ENCODE measurements at places on chromosomes 5 and 9. TPM values are rescaled to one million over a fixed set of nuclear protein-coding genes. Genes with fewer than 3 reads are reported as not detected.

- DNase-seq, result no peak
These were observed 97.5 kb downstream of the IRX2 start for GRCh38 chr5:2653991-2654390.

The PCDHB4 gene
- polyA plus RNA-seq, result 3.1 TPM

DNA sequence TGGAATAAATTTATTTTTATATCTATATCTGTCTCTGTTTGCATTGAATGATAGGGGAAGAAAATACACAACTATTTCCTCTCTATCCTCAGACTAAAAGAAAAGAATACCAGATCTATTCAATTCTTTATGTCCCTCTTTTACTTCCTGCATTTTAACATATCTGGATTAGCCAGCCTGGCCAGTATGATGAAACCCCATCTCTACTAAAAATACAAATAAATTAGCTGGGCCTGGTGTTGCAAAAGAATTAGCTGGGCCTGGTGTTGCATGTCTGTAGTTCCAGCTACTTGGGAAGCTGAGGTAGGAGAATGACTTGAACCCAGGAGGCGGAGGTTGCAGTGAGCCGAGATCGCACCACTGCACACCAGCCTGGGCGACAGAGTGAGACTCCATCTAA, 182.0 kb downstream of the LURAP1L start:
- no peak for DNase-seq

- DNase-seq, result no peak
These were observed 42.0 kb downstream of the SSBP2 start for GRCh38 chr5:81708889-81709288.

DNA sequence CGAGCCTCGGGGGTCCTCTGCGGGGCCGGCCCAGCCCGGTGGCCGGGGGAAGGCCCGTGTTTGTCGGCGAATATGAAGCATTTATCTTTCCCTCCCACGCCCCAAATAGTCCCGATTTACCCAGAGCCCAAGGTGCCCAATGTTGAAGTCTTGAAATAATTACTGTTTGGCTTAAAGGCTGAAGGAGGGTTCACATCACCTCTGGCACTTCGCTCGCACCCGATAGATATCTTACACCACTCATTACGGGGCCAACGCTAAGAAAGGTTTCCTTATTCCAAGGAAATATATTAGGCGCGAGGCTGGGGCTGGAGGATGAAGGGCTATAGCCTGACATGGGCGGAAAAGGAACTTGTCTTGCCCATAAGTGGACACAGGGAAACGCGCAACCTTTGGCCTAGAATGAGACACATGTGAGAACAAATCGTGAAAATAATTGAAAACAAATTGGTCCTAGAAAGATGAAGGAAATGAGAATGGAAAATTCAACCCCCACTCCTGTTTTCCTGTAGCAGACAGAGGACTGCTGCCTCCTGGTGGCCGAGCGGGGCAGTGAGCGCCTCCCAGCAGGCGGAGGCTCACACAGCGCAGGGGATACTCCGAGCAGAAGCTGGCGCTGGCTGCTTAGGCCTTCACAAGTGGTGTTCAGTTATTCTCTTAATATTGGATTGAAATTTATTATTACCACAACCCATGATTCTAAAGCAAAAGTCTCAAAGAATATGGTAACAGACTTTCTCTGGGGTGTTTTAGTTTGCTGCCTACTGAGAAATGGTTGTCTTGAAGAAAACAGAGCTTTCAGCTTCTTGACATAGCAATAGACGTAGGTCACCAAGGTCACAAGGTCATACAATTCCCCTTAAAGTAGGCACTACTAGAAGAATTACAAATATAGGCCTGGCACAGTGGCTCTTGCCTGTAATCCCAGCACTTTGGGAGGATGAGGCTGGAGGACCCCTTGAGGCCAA, 7.9 kb downstream of the CCL21 start:
- DNase-seq, result peak; percentile 85

- peak; percentile 26 for DNase-seq
These were observed 154.7 kb downstream of the PCSK5 start for GRCh38 chr9:76045221-76045620.

DNA sequence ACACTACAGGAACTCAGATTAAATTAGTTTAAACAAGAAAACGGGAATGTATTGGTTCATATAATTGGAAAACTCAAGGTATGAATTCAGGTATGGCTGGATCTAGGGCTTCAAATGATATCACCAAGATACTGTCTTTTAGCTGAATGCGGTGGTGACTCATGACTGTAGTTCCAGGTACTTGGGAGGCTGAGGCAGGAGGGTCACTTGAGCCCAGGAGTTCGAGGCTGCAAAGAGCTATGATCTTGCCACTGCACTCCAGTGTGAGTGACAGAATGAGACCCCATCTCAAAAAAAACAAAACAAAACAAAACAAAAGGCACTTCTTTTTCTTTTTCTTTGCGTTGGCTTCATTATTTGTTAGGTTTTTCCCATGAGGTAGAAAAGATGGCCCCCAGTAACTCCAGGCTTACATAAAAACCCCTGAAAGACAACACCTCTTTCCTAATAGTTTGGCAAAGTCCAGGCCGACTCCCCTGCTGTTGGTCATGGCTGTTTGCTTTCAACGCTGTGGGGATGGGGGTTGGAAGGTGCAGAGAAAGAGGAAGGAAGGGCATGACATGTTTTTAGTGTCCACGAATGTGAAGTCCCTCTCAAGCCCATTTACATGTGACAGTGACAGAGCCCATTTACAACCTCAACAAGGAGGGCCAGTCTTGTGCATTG, 39.8 kb upstream of the CRB2 start:
- DNase-seq, result no peak

GRCh38 chr9:4596165-4596922, 65.8 kb upstream of the PLPP6 start:
- DNase-seq, result no peak

The DMRT3 gene
- not detected for polyA plus RNA-seq

- DNase-seq, result no peak
These were observed 135.3 kb upstream of the RPS23 start for GRCh38 chr5:82413302-82414040.

The HTR1A gene
- polyA plus RNA-seq, result not detected

DNA sequence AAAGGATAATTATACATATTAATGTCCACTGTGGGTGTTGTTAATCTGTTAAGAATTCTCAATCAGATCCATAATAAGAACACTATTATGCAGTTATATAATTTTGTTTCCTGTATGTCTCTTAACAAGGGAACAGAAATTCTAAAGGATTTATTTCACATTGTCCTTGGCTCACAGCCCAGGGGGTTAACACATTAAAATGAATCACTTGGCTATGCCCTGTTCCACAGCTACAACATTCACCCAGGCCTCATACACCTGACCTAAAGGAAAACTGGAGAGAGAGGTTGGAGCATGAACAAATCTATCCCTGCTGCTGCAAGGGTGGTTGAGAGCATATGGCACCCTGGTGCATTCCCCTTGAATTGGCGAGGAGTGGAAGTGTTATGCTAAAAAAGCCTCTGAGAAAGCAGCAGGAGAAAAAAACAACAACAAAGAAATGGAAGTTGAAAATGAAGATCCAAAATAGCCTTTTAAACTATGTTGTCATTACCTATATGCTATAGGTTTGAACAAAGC, 116.0 kb downstream of the KCNN2 start:
- DNase-seq, result no peak

DNA sequence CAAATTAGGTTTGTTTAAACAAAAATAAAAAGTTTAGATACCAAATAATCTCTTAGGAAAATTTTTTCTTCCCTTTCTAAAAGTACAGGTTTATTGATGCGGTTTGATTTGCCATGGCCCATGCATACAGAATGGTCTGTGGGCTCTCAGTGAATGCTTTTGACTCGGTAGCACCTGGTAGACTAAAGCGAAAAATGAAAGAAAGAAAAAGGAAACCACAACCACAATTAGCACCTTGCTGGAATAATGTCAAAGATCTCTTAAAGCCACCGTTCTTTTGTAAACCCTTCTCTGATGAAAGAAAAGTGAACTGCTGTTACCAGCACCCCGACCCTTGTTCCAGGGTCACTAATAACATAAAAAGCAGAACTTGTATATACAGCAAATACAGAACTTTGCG, 157.9 kb downstream of the NFIB start:
- no peak for DNase-seq

DNA sequence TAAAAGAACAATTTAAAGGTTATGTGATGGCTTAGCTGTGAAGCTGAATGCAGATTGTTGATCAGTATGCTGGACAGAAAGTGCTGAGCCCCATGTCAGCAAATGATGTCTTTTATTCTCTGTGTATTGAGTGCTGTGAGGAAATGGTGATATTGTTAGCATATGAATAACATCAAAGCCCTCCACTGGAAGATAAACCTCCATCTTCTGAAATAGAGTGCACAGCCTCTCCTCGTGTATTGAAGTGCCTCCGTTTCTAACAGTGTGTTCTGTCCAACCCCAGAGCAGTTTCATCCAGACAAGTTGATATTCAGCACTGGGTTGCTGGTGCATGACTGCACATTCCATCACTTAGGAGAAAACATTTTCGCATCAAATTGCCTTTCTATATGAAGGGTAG, 242.9 kb downstream of the CSNK1G3 start:
- DNase-seq, result no peak

DNA sequence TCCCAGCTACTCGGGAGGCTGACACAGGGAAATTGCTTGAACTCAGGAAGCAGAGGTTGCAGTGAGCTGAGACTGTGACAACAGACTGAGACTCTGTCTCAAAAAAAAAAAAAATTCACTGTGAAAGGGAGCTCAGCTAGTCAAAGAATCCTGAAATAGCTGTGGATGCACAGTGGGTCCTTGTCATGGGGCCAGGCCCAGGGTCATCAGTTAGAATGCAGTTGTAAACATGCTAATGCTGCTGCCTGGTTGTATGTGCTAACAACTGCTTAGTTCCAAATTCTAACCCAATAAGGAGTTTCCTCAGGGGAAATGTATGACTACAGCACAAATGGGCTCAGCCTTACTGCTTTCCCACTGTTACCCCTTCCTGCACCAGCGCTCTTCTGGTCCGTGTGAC, 84.0 kb downstream of the PALM2AKAP2 start:
- DNase-seq, result no peak

The UBAP1 gene
- 39.4 TPM for polyA plus RNA-seq

DNA sequence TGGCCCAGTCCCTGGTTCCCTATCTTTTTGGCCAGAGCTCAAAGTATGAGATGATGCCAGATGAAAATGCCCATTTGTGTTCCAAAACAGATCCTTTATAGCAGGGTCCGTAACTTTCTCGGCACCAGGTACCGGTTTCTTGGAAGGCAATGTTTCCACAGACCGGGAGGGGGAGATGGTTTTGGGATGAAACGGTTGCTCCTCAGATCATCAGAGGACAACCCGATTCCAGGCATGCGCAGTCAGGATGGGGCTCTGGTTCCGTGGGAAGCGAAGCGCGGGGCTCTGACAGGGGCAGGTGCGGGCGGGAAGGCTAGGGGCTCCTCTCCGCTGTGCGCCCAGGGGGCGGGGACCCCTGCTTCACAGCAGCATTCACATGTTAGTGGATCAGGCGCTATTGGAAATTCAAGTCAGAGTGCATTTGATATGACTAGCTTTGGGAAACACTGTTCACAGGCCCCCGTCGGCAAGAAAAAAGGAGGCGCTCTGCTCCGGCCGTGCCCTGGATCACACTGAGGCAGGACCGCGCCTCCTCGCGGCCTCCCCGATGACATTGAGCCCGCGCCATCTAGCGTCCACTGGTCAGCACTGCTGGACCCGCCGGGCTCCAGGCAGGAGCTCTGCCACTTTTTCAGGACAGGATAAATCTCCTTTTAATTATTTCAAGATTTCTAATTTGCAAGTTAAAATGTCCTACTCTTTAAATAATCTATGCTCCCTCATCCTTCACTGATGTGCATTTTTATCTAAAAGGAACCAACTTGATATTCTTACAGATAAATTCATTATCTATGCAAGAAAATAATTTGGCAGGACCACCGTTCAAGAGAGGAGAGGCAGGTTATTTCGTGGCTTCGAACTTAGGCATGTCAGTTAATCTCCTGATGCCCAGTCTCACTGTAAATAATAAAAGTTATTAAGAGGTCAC, 190.0 kb downstream of the FANCC start:
- DNase-seq, result peak; percentile 84

DNA sequence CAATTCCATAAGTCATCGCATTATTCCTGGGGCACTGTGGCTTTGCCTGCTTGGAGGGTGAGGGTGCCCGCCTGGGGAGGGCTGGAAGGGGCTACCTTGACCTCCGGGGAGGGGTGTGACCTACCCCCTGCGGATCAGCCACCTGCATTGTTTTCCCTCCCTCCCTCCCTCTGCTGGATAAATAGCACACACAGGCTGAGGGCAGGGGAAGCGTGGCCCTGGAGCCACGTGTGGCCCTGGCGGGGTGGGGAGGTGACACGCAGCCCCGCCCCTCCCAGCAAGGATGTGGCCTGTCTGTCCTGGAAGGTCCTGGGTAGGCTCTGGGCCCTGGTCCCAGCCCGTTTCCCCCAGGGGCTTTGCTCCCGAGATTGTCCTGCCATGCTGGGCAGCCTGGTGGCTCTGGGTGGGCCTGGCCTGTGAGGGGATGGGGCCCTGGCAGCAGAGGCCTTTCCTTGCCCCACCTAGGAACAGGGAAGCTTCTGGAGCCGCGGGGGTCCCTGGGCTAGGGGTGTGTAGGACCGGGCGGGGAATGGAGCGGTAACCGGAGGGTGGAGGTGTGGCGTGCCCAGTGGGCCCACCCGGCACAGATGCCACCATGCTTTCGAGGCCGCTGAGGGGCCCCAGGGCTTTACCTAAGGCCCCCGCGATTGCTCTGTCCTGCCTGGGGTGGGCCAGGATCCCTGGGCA, 33.4 kb downstream of the RXRA start:
- no peak for DNase-seq

DNA sequence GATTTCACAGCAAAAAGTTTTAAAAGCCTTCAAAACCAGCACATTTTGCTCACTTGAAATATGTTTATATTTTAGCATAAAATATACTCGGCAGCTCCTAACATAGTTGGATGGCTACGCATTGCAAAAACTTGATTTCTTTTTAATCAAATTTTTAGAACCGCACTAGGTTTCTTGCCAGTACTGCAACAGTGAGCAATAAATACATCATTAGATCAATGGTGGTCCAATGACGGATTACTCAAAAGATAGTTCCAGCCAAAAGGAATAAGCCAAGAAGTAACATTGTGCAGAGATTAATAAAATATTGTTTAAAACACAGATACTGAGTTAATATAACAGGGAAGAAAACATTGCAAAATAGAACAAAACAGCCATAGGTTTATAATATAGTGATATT, 5.5 kb downstream of the MARCHF3 start:
- DNase-seq, result no peak

DNA sequence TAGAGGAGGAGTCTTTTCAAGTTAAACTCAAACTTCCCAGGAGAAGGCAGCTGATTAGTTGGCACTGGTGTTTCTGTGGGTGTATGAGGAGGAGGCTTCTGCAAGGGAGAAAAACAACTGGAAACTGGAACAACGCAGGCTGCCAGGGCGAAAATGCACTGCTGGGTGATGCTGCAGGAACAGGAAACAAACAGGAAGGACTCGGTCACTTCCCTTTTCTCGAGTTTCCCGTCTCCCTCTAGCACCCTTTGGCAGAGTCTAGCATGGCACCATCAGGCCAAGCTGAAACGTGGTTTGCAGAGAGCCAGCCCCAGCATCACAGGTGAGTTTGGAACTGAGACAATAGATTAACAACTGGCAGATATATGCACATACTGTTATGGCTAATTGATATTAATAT, 77.5 kb upstream of the CAST start:
- DNase-seq, result no peak

The MYMK gene
- 82.7 TPM for polyA plus RNA-seq

The GLT6D1 gene
- not detected for polyA plus RNA-seq

GRCh38 chr9:96382839-96383164, 709 bp downstream of the SLC35D2 start:
- no peak for DNase-seq

Data from hindlimb muscle (tissue), 1 donor.